Sigmoid colon (tissue), 7 donors: ENCODE measurements at places on chromosomes 6 and 20. TPM values are rescaled to one million over a fixed set of nuclear protein-coding genes. Genes with fewer than 3 reads are reported as not detected.

Gene CLIC5
- 2.9 TPM for total RNA-seq

Gene MATN4
- total RNA-seq: not detected

Gene PNRC1
- total RNA-seq: 211 TPM

Gene KIF3B
- total RNA-seq: 16.4 TPM
